ENCODE measurements at places on chromosomes 2 and 18.

- DNase-seq, result no peak
Measured at GRCh38 chr18:14914121-14914520, 166.1 kb downstream of the ANKRD30B start.

- DNase-seq, result peak; percentile 12
Measured at GRCh38 chr2:132415256-132415914, 1.2 kb upstream of the GPR39 start.

DNA sequence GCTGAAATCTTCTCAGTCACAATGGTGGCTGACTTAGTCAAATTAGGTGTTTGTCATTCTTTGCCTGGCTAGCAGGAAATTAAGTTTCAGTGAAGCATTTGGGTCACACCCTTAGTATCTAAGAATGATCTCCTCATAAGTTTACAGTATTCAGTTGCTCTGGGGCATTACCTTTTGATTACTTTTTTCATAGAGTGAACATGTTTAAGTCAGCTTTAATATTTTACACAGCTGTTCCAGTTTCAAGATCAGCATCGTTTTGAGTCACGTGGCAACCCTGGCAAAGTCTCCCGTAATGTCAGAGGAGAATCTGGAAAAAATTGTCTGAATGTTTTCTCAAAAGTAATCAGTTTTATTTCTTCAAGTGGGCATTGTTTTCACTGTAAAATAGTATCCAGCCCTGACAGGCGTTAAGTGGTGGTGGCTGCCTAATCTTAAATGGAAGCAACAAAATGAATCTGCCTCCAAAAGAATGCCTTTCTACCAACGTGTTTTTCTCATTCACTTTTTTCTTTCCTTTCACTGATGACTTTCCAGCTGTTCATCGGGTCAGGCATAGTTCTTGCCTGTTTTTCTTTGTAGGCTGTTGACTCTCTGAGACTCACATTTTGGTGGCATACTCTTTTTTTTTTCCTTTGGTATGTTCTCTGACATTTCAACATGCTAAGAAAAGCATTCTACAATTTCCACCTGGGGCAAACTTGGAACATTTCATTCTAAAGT, 319.6 kb upstream of the TCF4 start:
- no peak for DNase-seq

DNA sequence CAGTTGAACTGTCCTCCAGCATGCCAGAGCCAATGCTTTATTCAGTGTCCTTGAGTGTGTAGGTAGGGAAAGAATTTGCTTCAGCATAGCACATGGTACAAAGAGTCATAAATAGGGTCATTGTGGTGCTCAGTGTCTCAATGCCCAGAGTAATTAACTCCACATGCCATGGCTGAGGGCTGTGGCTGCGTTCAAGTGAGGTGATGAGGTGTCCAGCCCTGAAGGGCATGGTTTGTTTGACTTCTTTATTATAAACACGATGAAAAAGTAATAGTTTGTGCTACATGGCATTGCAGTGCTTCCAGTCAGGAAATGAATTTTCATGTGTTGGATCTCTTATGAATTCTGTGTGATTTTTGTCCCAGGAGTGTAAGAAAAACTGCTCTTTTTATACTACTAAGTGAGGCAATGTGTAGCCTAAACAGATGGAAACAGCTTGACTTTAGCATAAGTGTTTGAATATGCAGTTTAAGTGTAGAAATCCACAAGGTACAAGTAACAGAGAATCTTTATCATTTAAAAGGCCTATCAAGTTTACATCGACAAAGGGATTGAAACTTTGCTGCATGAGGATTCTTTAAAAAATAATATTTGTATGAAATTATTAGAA, 507.9 kb upstream of the CDH2 start:
- no peak for DNase-seq

DNA sequence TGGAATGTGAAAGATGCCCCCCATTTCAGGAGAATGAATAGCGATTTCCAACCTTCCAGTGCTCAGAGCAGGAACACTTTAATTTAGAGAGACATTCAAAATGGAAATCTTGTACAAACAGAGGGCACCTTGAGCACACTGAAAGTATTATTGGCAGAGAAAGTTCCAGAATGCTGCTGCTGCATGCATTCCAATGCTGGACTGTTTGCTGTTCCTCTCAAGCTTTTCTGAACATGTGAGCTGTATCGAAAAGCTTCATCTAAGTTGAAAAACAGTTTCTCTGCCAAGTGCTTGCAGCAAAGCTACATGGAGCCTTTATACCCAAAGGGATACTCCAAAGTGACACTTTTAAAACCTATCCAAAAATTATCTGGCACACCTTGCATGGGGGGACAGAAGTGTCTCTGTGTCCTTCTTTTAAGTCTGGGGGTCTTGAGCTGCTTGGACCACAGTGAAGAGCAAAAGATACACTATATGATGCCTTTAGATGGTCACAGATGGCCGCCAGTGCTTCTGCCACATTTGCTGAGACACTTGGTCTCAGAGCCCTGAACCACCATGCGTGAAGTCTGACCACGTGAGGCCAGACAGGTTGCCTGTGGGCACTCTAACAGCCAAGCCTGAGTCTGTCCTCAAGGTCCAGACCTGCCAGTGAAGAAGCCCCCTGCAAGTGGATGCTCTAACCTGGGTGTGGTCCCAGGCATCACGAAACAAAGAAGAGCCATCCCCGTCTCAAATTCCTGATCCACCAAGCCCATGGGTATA, 18.8 kb downstream of the UXS1 start:
- no peak for DNase-seq

DNA sequence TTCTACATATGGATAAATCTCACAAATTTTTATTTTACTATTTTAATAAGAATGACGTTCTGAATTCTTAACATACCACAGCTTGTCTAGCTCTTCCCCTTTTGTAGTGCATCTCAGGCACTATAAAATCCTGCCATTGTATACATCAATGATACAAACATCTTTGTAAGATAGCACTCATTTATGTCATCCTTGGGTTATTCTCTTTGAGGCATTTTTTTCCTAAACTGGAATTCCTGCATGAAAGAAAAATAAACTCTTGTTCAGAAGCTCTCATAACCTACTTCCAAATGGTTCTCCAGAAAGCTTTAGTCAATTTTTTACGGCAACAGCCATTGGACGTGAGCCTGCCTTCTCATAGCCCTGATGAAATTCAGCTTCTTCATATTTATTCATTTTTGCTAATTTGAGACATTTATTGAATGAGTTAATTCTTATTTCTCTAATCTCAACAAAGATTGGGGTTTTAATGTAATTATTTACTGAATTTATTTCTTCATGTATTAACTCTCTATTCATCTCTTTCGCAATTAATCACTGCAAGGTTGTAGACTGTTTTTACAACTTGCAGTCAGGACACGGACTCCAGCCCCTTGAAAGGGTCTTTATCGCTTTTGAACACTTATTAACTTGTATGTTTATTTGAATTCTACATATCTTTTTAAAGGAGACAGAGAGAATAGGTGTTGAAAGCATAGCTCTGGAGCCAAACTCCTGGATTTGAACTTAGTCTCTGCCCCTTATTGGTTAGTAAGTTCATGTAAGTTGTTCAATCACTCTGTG, 57.6 kb upstream of the PARD3B start:
- DNase-seq, result no peak

GRCh38 chr2:7007846-7008741, 90.9 kb downstream of the RNF144A start:
- DNase-seq, result peak; percentile 57

- no peak for DNase-seq
Measured at GRCh38 chr2:145288650-145289496, 769.0 kb upstream of the ZEB2 start.

- no peak for DNase-seq
Measured at GRCh38 chr2:192277494-192278109, 82.9 kb upstream of the TMEFF2 start.

DNA sequence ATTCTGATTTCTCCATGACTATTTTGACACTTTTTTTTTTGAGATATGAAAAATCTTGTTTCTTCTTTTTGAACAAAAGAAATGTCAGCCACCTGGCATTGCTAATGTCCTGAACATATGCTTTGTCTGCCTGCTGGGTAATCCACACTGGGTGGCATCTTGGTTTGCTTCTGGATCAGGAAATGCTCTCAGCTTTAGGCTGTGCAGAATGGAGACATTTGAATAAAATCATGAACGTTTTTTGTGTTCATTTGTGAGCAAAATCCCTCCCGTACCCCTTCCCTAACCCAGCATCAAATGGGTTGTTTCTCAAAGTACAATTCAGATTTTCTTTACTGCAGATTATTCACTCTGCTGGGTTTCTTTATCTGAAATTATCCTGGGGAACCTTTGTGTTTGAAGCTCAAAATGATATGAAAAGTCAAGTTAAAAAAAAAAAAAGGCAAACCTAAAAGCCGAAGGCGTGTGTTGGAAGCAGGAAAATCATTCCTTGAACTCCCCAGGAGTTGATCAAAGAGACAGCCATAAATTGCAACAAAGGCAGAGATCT, 53.4 kb upstream of the KLF7 start:
- DNase-seq, result no peak

DNA sequence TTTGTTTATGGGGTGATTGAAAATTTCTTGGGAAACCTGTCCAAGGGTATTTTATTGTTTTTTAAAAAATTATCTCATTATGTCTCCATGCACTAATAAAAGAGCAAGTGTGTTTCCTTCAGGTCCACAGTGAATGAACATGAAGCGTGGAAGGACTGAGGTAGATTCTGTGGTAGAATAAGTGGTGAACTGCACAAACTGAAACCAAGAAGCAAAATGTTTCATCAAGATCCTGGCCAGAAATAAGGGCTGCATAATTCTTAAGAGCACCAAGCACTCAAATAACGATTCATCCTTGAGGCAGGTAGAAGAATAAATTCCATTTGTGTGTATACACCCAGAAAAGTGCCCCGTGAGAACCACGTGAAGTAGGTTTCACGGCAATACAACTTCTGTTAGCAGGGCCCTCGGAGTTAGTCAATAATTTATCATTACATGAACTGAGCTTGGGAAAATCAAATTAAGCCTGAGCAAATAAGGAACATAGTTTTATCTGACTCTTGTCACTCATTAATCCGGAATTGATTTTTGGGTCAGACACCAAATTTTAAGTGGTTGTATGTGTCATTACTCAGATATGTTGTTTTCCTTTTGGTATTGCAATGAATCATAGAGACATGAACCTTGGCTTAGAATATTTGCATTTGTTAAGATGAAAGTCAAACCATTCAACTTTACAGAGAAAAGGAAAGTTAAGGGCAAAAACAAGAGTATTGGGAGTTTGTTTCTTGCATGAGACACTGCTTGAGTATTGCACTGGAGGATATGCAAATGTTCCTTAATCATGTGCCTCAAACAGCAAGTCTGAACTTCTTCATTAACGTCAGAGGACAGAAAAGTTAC, 472.6 kb upstream of the NETO1 start:
- DNase-seq, result no peak

DNA sequence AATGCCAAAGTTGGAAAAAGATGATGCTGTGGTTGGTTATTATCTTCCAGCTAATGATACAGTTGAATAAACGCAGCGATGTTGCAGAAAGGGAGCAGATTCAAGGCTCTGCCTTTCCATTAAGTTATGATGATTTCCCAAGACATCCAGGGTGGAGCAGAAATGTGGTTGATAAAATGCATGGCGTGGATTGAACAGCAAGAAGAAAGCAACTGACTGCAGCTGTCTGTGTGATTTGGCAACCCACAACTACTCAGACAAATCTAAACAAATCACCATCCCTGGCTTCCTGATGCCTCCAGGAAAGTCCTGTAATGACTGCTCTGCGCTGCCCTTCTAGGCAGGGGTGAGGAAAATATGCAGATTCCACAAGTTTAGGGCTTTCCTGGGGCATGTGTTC, 166.3 kb downstream of the NRP2 start:
- no peak for DNase-seq

DNA sequence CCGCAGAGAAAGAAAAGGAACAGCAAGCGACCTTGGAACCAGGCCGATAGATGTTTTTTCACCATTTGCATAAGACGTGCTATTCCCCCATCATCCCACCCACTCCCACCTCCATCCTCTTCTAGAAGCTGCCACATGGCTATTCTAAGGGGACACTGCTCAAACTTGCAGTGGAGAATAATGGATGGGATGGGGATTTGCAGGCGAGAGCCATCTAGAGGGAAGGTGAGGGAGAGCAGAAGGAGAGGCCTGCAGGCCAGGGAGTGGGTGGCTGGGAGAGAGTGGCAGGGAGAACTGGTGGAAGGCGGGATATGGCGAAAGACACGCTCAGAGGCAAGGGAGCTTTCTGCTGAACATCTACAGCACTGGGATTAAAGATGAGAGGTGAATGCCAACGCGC, 84.9 kb downstream of the MAPK4 start:
- DNase-seq, result peak; percentile 11

GRCh38 chr18:23963443-23964165, 51.0 kb upstream of the TTC39C start:
- DNase-seq, result no peak

GRCh38 chr2:113080134-113080533, 12.4 kb downstream of the IL1F10 start:
- peak; percentile 26 for DNase-seq

DNA sequence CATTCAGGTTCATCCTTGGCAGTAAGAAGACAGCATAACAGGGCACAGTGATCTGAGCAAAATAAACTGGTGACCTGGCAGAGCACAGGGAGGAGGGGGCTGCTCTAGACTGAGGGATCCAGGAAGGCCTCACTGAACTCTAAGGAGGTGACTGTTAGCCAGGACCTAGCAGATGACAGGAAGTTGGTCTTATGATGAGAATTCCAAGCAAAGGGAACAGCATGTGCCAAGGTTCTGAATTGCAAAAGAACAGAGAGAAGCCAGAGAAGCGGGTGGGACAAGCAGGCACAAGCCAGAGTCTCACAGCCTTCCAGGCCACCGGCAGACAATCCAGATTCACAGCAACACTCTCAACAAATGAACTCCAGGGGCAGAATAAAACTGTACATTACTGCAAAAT, 152.7 kb upstream of the PTPRM start:
- no peak for DNase-seq

DNA sequence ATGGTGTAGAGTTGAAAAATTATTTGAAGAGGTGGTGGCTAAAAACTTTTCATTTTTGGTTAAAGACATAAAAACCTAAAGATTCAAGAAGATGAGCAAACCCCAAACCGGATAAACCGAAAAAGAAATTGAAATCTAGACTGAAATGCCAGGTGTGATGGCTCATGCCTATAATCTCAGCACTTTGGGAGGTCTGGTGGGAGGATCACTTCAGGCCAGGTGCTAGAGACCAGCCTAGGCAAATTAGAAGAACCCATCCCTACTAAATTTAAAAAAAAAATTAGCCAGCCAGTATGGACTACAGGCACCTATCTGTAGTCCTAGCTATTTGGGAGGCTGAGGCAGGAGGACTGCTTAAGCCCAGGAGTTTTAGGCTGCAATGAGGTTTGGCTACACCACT, 126.9 kb downstream of the BAZ2B start:
- DNase-seq, result no peak
